MG63 (cell line): ENCODE measurements at places on chromosomes 6 and 20. TPM values are rescaled to one million over a fixed set of nuclear protein-coding genes. Genes with fewer than 3 reads are reported as not detected.

ID4 gene
- 2.0 and 3.1 TPM in 2 replicates for total RNA-seq

MTRF1L gene
- 14.6 and 23.1 TPM in 2 replicates for total RNA-seq

THBS2 gene
- total RNA-seq, result 165 and 194 TPM in 2 replicates

CNKSR3 gene
- total RNA-seq, result 12.1 and 29.2 TPM in 2 replicates

OPN5 gene
- not detected in 2 replicates for total RNA-seq

STX7 gene
- total RNA-seq, result 4.7 and 9.5 TPM in 2 replicates

TOX2 gene
- 0.89 TPM in 1 of 2 replicates, not detected in the other for total RNA-seq

ZC2HC1B gene
- not detected in 2 replicates for total RNA-seq

C6orf141 gene
- 0.63 and 1.1 TPM in 2 replicates for total RNA-seq

BFSP1 gene
- 0.99 and 2.3 TPM in 2 replicates for total RNA-seq

SSTR4 gene
- total RNA-seq, result not detected in 2 replicates

C4B gene
- 0.26 and 0.81 TPM in 2 replicates for total RNA-seq

OVOL2 gene
- total RNA-seq, result not detected in 2 replicates
